NCI-H2081 treated with DMSO at 0.1 percent for 48 hours (cell line): ENCODE measurements at places on chromosomes 12 and 14.

GRCh38 chr14:73613046-73613383 lies 698 bp downstream of the ACOT6 start:
- no peak for DNase-seq

DNA sequence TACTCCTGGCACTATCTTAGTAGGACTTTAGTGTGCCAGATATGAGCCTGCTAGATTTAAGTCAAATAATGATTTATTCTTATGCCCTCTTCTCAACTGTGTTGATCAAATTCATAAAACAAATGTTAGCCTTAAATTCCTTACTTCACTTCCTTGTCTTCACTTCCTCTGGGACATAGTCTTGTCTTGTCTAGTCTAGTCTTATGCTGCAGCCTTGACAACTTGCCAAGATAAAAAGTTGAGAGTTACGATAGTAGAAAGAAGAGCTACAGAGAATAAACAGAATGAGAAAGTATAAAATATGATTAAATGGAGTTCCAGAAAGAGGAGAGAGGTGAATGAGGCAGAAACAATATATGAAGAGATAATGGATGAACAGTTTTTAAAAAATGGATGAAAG lies 378.1 kb downstream of the DAD1 start:
- DNase-seq = no peak

DNA sequence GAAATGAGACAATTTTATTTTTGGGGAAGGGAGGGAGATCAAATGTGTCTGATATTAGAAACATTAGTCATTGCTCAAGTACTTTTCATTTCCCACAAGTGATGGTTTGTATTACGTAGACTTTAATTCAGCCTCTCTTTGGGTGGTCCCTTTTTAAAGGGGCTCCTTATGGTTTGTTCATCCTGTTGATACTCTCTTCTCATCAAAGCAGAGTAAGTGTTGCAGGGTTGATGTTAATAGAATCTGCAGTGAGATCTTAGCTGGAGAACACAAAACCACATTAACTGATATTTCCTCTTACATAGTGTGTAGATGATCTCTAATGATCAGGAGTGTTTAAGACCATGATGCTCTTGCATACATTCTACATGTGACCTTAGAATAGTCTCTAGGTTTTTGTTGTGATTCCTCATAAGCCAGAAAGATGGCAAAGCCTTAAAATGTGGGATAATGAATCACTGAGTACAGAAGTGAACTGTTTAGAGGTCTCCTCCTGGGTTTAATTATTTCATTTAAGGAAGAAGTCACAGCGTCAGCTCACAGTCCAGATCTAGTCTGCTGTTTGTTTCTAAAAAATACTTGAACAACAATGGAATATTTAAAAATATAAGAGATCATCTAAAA lies 87.4 kb upstream of the PTPRR start:
- DNase-seq = no peak

DNA sequence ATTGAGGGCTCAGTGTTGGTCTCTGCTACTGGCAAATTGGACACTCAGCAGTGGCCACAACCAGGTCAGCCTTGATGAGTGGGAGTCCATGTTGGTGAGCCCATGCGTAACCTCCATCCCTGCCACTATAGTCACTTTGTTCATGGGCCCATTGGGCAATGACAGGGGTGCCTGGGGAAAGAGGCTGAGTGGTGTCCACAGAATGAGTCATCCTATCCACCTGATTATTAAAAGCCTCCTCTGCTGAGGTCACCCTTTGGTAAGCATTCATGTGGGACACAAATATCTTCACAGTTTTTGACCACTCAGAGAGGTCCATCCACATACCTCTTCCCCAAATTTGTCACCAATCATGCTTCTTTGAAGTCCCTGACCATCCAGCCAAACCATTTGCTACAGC lies 50.0 kb downstream of the FIGNL2 start:
- DNase-seq = no peak

DNA sequence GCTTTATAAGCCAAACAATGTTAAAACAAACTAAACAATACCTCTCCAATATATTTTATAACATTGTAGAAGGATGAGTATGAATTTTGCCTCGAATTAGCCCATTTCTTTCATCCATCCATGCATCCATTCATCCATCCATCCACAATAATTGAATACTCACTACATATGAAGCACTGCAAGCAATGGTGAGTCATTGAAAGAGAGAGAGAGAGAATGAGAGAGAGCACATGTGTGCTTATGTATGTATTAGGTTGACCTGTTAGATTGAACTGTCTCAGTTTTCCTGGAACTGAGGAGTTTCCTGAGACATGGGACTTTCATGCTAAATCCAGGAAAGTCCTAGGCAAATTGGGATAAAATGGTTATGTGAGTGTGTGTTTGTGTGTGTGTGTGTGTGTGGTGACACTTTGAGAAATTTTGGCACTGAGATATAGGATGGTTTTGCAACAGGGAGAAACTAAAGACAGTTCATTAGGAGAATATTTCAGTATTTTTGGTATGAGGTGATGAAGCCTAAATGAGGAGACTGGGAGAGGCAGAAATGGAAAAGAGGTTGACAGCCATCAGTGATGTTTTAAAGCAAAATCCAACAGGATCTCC lies 98.4 kb downstream of the C12orf75 start:
- no peak for DNase-seq

- no peak for DNase-seq
These were observed 26.9 kb downstream of the FIGNL2 start for GRCh38 chr12:51821440-51822260.
